Activated CD8-positive, alpha-beta T cell treated with anti-CD3 and anti-CD28 coated beads for 36 hours (primary cell): ENCODE measurements at places on chromosomes 2 and 18. TPM values are rescaled to one million over a fixed set of nuclear protein-coding genes. Genes with fewer than 3 reads are reported as not detected.

Gene LYPD1
- not detected for total RNA-seq

DNA sequence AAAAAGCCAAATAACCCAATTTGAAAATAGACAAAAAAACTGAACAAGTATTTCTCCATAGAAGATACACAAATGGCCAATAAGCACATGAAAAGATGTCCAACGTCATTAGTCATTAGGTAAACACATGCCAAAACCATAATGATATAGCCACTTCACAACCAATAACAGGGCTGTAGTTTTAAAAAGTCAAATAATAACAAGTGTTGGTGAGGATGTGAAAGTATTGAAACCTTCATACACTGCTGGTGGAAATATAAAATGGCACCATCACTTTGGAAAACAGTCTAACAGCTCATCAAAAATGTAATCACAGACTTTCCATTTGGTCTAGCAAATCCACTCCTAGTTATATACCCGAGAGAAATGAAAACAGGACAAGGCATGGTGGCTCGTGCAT lies 144.2 kb upstream of the CYP1B1 start:
- no peak for DNase-seq

- peak; percentile 22 for DNase-seq
Observed at GRCh38 chr2:144456680-144457079, 63.2 kb downstream of the ZEB2 start.

GRCh38 chr2:222688917-222689316 lies 17.5 kb downstream of the MOGAT1 start:
- DNase-seq, result no peak

- no peak for DNase-seq
Observed at GRCh38 chr2:182917924-182918323, 51.5 kb upstream of the FRZB start.
